ENCODE measurements at places on chromosomes 1 and 21.

GRCh38 chr1:247175458-247175857 lies 3.6 kb upstream of the ZNF124 start:
- DNase-seq = no peak

GRCh38 chr1:237507005-237507404 lies 383.7 kb downstream of the ZP4 start:
- DNase-seq = no peak

DNA sequence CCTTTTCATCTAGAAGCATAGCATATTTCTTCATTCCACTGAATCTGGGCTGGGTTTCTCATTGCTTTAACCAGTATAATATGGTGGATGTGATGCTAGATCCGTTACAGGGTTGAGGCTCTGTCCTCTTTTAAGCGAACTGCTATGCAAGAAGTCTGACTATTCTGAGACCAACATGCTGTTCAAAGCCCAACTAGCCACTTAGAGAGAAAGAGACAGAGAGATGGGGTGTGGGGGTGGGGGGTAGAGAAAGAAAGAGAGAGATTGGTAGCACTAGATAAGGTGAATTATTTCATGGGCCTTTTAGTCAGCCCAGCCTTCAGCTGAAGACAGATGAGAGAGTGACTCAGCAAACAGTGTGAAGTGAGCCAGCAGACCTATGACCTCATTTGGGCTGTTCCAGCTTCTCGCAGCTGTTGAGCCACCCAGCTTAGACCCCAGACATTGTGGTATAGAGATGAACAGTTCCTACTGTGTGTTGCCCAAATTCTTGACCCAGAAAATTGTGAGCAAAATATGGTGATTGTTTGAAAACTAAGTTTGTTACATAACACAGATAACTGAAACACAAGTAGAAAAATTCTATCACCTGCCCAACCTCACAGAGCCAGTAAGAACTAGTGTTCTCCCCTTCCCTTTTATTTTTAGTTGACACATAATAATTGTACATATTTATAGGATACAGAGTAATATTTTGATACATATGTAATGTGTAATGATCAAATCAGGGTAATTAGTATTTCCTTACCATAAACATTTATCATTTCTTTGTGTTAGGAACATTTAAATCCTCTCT lies 40.7 kb upstream of the PRKACB start:
- no peak for DNase-seq

DNA sequence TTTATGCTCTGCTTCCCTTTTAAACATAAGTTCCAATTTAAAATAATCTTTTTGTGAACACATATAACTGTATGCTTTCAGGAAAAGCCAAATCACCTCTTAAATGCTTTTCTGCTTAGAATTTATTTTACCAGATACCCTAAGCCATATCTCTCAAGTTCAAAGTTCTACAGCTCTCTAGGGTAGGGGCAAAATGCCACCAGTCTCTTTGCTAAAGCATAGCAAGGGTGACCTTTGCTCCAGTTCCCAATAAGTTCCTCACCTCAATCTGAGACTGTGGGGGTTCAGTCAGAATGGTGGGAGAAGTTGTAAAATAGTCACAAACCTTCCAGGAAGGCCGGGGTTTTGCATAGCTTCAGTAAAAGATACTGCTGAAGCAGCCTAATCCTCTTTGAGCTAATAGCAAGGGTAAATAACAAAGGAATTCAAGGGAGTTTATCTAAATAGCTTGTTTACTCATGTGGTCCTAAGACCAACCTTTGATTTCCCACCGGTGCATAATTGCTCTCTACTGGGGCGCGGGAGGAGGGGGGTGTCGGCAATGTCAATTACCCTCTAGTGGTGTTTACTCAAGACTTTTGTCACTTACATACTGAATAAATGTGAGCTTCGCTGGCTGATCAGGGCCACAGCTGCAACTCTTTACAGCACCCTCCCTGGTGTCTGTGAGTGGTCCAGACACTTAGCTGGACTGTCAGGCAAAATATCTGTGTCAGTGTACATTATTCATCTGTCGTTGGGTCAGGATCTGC lies 1376.2 kb downstream of the NCAM2 start:
- DNase-seq = no peak

- no peak for DNase-seq
These were observed 2.2 kb upstream of the VPS45 start for GRCh38 chr1:150065184-150065871.

DNA sequence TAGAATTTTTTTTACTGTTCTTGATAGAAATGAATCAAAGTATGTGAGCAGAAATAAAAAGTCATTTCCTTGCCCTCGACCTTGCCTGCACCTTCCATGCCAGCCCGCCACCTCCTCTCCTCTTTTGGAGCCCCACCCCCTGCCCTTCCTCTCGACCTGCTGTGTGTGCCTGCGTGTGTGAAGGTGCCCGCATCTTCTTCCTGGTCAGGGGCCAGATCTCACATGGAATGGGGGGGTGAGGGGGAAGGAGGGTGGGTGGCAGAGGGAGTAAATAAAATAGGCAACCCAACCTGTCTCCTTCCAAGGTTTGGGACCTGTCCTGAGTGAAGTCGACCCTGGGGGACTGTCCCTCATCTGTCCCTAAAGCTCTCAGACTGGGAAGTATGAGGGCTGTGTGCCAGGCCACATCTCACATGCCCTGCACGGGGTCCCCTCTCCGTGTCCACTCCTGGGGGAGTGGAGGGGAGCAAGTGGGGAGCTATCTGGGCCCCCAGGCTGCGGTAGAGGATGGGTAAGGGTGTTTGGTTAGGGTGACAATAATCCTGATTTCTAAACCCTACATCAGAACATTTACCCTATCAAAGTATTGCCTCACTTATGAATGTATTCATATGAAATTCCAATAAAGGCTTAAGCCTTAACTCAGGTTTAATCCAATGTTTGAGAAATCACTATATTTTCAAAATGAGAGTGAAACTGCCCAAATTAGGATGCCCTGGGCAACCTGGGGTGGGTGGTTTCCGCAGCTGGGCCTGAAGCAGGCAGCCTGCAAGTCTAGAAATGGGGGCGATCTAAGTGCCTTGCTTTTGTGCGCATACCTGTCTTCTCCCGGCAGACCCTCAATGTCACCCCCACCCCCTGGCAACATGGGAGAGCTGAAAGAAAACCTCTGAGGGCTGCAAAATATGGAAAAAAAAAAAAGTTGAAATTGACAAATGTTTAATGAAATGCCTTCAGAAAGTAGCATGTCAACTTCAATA lies 15.4 kb downstream of the AMPD2 start:
- no peak for DNase-seq

DNA sequence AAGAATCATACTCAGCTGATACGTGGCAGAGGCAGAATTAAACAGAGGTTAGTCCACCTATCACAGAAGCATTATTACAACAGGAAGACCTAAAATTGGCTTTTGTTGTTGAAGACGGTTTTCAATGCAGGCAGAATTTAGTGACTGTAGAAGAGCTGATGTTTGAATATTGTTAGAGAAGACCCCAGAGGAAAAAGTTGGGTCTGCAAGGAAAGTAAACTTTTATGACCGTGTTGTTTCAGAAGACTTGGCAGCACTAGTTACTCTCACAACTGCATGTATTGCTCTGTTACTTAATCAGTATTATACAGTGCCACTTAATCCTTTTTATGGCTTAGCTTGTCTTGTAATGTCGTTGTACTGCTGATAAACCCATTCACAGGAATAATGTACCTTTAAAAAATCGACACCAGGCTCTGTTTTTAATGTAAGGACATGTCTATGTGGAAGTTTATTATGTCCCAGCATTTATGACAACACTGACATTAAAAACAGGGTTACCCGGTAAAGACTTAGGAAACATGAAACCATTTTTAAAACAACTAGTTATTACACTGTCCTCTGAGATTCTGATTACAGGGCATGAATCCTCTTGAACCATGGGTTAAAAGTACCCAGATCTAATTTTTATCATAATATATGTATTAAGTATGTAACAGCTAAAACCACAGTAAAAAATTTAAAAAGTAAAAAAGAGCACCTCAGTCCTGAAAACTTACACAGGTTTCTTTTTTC lies 235.4 kb downstream of the TTLL7 start:
- no peak for DNase-seq

DNA sequence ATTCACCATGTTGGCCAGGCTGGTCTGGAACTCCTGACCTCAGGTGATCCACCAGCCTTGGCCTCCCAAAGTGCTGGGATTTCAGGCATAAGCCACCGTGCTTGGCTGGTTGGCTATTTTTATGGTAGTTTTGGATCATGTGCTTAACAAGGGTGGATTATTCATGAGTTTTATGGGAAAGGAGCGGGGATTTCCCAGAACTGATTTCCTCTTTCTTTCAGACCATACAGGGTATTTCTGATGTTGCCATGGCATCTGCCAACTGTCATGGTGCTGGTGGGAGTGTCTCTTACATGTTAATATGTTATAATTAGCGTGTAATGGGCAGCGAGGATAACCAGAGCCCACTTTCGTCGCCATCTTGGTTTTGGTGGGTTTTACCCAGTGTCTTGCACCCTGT lies 3.2 kb downstream of the TRPM2 start:
- DNase-seq = no peak

- DNase-seq = no peak
These were observed 12.8 kb downstream of the ZNF687 start for GRCh38 chr1:151294742-151295462.
